ENCODE measurements at places on chromosomes 16 and 17. TPM values are rescaled to one million over a fixed set of nuclear protein-coding genes. Genes with fewer than 3 reads are reported as not detected.
A peak's percentile ranks its signal among the peaks of the same experiment; 100 is the strongest.

DNA sequence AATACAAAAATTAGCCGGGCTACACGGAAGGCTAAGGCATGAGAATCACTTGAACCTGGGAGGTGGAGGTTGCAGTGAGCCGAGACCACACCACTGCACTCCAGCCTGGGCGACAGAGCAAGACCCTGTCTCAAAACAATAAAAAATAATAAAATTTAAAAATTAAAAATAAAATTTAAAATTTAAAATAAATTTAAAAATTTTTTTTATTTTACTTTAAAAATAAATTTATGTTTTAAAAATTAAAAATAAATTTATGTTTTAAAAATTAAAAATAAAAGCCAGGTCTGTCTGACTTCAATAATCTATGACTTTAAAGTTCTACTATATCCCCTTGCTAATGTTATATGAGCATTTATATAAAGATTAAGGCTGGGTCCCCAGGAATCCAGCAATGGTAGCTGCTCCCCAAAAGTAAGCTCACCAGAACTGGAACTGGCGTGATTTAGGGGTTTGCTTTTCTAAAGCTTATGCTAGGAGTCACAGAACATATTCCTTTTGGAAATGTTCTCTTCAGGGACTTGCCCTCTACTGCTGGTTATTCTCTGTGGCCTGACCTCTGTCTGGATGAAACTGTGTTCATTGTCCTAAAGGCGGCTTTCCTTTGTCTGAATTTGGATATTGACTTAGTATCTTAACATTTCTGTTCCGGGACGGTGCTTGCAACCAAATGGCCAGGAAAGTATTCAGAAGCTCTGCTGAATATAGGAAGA lies 140.2 kb upstream of the NOL11 start:
- DNase-seq = no peak

- DNase-seq = no peak
Measured at GRCh38 chr17:66684261-66684660, 150.7 kb upstream of the CACNG5 start.

TBC1D3 gene
- 1.9 TPM for total RNA-seq

DNA sequence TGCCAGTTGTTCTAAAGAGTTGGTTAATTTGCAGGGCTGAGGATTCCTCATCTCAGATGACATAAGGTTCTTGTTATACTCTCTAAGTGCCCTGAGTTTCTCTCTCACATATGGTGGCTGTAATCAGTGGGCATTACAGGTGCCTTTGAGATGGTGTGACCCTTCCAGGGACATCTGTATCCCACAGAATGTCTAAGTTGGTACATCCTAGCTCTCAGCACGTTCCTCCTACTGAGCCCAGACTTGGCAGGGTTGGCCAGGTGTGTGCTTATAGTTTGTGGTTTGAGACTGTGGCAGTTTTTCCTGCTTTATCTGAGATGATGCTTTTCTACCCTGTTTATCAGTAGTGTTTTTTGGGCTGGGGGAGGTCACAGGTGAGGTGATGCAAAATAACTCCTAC lies 36.3 kb downstream of the SPECC1 start:
- no peak for DNase-seq

GRCh38 chr16:143456-143855 lies 5.0 kb upstream of the NPRL3 start:
- DNase-seq = no peak

DNA sequence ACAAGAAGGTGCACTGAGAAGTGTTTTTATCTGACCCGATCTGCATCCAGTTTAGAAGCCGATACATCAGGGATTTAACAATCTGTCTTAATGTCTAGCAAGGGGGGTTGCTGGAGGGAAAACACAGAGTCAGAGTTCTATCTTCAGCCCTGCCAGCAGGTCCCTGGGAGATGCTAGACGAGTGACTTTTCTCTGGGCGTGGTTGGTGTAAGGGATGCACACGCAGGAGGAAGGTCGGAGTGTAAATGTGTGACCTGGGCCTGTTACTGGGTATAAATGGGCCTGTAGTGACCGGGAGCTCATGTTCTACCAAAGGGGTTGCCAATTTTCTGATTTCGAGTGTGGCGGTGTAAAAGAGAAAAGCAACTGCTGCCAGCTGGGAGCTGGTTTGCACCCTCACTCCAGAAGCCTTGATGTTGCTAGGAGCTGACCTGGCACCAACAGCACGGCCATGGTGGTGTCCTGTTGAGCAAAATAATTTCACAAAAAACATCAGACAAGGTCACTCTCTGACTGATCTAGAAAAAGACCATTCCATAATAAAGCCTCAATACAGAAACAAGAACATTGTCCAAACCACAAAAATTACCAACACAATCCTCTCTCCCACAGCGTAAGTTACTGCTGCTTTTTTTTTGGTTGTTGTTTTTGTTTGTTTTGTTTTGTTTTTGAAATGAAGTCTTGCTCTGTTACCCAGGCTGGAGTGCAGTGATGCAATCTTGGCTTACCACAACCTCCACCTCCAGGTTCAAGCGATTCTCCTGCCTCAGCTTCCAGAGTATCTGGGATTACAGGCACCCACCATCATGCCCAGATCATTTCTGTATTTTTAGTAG lies 1.3 kb upstream of the KCTD13 start:
- DNase-seq = peak; percentile 26

DNA sequence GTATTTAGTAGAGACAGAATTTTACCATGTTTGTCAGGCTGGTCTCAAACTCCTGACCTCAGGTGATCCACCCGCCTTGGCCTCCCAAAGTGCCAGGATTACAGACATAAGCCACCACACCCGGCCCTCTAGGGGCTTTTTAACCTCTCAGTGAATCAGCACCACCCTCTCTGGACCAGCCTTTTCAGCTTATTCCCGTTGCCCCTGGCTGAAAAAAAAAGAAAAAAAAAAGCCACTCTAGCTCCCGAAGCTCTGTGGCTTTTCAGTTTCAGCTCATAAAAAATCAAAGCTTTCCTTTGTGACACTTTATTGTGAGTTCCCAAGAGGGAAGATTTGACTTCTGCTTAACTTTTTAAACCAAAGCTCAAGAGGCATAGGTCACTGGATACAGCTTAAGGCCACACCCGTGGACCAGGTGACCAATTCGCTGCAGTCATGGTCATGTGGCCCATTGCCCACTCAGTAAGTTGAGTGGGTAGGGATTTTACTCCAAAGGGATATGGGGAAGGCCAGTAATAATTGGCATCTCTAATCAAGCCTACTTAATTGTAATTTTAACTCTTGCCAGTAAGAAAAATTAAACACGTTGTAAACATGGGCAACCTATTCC lies 46.6 kb upstream of the MED13 start:
- DNase-seq = no peak
